ENCODE measurements at places on chromosomes 12 and 14.

DNA sequence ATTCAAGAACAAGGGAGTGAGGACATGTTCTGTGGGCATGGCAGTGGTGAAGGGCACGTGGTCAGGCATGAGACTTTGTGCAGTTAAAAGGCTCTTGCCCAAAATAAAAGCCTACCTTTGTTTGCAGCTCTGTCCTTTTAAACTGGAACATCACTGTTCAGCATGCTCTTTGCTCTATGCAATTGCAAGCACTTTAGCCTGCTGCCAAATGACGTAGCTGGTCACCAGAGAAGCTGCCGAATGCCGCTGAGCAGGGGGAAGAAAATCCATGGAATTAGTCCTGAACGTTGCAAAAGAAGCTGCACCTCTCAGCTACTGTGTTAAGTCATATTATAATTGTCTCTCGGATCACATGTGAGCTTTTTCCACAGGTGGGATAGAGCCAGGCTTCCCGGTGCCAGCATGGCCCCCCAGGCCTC is 176.3 kb upstream of the DIO2 start:
- H3K4me1 ChIP-seq = no peaks in the 10 kb centered on the region
- H3K36me3 ChIP-seq = no peaks in the 10 kb centered on the region
- no peaks in the 10 kb centered on the region for H3K27me3 ChIP-seq
- H3K4me3 ChIP-seq = no peak overlapping the region
- no peak for DNase-seq
- no peak overlapping the region for H3K27ac ChIP-seq

DNA sequence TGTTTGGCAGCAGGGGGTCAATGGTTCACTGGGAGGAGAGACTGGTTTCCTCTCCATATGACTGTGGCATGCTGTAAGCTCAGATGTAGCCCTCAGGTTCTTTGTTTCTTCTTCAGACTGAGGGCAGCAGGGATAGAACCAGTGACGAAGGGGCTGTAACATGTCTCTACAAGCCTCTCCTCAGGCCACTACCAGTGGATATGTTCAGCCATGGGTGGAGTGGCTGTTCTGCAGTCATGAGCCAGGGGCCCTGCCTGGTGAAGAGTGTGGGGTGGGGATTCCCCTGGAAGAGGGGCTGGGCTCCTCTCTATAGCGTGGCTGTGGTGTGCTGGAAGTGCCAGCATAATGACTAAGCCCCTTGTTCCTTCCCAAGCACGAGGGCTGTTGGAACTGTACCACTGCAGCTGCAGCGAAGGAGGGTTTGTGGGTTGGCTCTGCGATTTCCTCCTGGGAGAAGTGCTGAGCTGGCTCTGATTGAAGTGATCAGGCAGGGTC is 55.8 kb downstream of the CMAS start:
- H3K27me3 ChIP-seq = no peaks in the 10 kb centered on the region
- no peak overlapping the region for H3K27ac ChIP-seq

GRCh38 chr12:26157001-26157400 is 32.2 kb upstream of the BHLHE41 start:
- no peak overlapping the region for H3K27ac ChIP-seq
- H3K36me3 ChIP-seq = no peaks in the 10 kb centered on the region
- no peaks in the 10 kb centered on the region for H3K27me3 ChIP-seq
- DNase-seq = no peak

GRCh38 chr14:103137689-103138300 is 14.5 kb downstream of the TNFAIP2 start:
- no peak for DNase-seq
- H3K4me1 ChIP-seq = no peaks in the 10 kb centered on the region
- no peak overlapping the region for H3K27ac ChIP-seq
- no peaks in the 10 kb centered on the region for H3K27me3 ChIP-seq

- H3K27ac ChIP-seq = no peak overlapping the region
- DNase-seq = no peak
- H3K27me3 ChIP-seq = no peaks in the 10 kb centered on the region
- no peaks in the 10 kb centered on the region for H3K4me1 ChIP-seq
- H3K36me3 ChIP-seq = no peaks in the 10 kb centered on the region
Measured at GRCh38 chr14:92756446-92756845, 8.0 kb upstream of the LGMN start.

DNA sequence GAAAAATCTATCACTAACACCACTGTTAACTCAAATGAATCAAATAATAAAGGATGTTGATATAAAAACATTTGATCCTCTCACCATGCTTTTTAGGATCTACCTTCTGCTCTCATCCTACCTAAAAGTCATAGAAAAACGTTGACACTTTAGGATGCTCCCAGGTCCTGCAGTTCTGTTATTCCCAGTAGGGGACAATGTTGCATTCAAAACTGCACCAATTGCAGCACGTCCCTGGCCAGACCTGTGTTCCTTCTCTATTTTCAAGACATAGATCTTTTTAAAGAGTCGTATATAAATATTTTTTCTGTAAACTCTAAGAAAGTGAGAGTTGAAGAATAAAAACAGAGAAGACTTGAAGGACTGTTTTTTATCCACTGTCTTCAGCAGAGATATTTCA is 8.8 kb downstream of the AICDA start:
- H3K27me3 ChIP-seq = no peaks in the 10 kb centered on the region
- no peaks in the 10 kb centered on the region for H3K4me1 ChIP-seq
- no peak for DNase-seq
- H3K36me3 ChIP-seq = no peaks in the 10 kb centered on the region
- no peak overlapping the region for H3K27ac ChIP-seq

DNA sequence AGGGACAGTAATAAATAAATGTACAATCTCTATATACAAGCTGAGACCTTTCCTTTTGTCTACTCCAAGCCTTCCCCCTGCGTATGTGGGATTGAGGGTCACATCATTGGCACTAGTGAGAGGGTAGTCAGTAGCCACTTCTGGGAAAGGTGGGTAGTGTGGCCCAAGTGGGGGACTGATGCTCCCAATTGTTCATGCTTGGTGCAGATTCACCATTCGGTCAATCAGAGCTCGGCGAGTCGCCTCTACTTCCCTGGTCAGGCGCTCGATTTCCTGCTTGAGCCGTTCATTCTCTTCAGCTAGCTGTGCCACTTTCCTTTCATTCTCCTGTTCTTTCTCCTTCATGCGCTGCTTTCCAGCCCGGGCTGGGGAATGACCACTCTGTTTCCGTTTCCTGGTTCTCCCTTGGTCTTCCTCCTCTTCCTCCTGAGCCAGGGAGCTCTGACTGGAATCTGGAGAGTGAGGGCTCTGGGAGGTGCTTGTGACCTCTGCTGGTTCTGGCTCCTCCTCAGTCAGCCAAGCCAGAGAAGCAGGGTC is 3.6 kb downstream of the DDIT3 start:
- no peak overlapping the region for H3K27ac ChIP-seq
- H3K27me3 ChIP-seq = no peaks in the 10 kb centered on the region
- peaks cover 54% of the 10 kb centered on the region for H3K36me3 ChIP-seq

All from effector memory CD4-positive, alpha-beta T cell (primary cell).